Activated CD4-positive, alpha-beta T cell treated with anti-CD3 and anti-CD28 coated beads, Interleukin-2, amount 50 U/mL, for 48 hours (primary cell): ENCODE measurements at places on chromosomes 12 and 14.

DNA sequence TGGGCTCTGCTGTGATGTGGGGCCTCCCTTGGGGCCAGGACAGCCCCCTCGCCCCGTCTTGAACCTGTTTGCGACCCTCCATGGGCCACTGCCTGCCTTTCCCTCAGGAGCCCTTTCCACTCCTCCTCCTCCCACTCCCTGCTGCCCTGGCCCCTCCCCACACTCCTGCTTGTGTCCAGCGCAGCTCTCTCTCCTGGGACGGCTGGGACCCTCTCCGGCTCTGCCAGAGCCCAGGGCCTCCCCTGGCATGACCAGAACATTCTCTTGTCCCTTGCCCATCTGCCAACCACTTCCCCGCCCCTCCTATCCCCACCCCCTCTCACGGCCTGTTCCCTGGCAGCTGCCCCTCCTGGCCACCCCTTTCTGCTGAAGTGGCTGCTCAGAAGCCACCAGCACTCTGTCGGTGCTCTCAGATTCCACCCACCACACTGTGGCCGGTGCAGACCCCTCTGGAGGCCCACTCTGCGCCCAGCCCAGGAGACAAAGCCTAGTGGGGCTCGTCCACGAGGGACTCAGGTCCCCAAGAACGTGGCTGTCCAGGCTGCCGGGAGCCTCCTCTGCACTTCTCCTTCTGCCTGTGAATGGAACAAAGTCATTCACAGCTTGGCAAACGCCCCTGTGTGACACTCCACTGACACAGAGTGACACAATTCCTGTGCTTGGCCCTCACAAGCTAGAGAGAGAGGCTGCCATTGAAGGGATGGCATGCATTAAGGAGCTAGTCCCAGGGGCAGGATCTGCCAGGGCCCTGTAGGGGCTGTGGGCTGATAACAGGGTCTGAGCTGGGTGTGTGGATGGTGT lies 1.4 kb downstream of the ASPG start:
- no peak for DNase-seq

DNA sequence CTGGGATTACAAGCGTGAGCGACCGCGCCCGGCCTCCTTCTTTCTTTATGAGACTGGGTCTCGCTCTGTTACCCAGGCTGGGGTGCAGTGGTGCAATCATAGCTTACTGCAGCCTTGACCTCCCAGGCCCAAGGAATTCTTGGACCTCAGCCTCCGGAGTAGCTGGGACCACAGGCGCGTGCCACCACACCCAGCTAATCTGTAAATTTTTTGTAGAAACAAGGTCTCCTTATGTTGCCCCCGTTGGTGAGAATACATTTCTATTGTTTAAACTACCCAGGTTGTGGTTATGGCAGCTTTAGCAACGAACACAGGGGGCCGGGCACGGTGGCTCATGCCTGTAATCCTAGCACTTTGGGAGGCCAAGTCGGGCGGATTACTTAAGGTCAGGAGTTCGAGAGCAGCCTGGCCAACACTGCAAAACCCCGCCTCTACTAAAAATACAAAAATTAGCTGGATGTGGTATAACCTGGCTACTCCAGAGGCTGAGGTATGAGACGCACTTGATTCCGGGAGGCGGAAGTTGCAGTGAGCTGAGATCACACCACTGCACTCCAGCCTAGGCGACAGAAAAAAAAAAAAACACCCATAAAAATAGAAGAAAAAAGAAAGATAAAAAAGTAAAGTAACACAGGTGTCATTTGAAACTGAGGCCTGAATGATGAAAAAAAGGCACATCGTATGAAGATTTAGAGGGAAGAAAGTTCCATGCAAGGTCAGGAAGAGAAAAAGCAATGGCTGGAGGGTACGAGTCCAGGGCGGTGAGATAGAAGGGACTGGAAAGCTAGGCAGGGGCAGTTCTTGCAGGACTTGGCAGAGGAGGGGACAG lies 977 bp upstream of the TMEM120B start:
- no peak for DNase-seq

DNA sequence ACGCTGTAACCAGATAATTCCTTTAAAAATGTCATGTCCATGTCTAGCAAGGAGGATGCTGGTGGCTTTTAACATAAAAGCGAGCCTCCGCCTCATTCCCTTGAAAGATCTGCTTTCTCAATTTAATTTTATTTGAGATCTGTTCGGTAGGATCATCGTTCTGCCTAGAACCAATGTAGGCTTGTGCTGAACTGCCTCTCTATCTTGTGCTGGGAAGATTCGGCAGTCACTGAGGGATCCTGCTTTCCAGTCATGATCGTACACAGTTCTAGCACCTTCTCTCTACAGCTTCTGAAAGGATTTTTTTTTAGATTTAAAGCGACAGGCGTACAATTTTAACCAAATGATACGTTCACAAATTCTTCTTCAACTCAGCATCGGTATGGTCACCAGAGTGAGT lies 54.3 kb downstream of the PEBP1 start:
- DNase-seq, result no peak

DNA sequence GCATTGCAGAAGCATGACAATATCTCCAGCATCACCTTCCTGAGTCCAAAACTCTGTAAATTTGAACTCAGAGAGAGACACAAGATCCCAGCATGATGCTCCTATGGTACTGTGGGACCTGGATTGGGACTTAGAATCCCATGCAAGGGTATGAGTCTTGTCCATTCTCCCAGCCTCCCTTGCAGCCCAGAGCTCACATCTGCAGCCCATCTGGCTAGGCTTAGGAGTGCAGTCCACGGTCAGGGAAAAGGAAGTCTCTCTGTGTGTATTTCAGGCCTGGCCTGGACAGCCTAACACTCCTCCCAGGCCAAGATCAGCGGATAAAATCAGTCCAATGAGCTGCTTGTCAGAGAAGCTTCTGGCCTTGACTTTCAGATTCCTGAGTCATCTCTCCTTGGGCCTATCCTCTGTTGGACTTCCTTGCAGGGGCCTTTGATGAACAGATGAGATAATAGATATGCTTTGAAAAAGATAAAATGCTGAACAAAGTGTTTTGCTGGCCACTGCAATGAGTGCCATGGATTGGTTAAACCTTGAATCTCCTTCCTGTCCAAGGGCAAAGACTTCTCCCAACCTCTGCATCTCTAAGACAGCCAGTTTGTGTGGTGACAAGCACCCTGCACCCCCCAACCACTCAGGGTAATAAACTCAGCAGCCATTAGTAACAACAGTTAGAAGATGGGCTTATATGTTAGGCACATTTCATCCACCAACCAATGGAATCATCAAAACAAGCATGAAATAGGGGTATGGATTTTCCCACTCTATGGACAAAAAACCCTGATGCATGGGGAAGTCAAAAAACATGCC lies 412.8 kb upstream of the TBX3 start:
- no peak for DNase-seq

- DNase-seq, result no peak
These were observed 361.9 kb upstream of the FKBP4 start for GRCh38 chr12:2432856-2433255.

- DNase-seq, result no peak
These were observed 34.9 kb downstream of the ETV6 start for GRCh38 chr12:11684393-11684792.

- DNase-seq, result no peak
These were observed 39.2 kb upstream of the CD163 start for GRCh38 chr12:7542813-7543212.

DNA sequence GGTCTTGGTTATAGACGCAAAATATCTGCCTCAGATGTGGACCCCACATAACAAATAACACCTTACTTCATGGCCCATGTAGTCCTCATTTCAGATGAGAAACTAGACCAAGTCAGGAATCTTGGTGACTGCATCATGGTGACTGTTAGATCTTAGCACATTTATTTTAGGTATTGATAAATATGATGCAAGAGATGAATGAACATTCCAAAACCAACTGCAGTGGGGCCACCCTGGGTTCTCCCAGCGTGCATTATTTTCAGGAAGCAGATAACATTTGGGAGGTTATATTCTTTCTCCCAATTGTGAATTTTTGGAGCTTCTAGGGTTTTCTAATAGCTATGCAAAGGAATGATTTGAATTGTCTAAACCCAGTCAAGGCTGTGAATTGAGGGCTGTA lies 55.2 kb upstream of the PTGR2 start:
- DNase-seq, result no peak

DNA sequence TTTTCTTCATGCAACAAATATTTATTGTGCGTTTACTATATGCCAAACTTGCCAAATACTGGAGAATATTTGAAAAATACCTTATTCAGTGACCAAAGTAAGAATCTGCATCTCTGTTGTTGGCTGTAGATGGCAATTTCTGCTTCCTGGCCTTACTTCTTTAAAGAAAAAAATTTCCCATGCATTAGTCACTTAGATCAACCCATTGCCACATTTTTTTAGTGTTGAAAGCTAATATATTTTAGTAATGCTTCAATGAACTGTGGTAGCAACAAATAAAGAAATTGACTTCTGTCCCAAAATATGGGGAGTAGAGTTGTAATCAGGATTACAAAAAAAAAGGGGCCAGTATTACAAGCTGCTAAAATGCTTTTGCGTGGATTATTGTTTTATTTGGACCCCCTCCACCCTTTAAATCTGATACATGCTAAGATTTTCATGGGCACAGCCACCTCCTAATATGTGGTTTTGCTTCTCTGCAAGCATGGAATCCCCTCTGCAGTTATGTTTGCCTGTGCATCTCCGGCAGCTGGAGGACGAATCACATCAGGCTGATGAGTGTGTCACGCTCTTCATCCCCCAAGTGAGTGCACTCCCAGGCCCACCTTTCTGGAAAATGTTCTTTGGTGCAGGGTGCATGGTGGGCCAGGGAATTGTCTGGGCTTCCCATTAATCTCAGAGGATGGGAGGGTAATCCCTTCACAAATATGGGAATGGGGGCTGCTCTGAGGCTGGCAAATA lies 38.1 kb upstream of the PTCSC3 start:
- DNase-seq, result no peak

DNA sequence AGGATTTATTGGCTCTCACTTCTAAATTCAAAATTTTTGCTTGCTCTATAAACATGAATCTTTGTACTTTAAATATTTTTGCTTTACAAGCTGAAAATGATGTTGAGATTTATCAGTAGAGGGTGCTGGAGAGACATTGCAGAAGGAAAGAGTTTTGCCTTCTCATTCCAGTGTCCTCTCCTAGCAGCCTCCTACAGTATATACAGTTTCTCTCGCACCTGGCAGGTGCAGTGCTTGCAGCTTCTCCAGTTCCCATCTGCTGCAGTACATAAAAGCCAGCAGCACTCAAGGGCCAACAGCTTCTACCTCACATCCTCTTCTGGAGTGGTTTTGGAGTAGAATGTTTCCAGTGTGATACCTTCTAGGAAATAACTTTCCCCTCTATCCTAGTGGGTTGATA lies 601.8 kb upstream of the ATXN7L3B start:
- no peak for DNase-seq

- no peak for DNase-seq
These were observed 37.3 kb upstream of the EVL start for GRCh38 chr14:100027771-100028490.

DNA sequence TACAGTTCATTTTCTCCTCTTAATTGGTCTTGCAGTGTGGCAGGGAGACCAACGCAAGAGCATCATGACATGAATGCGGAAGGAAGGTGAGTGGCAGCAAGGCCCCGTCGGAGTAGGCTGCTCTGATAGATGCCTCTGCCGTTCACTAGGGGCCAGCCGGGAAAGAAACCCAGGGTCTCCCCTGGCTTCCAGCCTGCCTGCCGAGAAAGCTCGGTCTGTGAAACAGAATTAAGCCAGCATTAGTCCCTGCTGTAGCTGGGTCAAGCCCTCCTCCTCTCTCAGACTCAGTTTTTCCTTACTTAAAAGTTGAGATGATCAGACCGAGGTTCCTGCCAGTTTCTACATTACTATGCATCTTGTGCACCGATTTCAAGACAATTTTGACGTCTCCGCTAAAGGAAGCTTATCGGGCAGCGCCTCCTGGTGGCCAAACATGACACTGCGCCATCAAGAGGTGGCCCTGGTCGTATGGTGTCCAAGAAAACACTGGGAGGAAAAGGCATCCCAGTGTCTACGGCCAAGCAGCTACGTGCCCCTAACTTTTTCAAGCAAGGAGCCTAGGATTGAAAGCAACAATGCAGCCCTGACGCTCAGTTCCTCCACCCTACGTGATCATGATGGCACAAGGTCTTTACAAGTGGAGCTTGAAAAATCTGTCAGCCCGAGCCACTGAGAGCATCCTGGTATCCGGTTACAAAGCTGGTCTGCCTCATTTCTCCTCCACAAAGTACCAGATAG lies 131.6 kb downstream of the KSR2 start:
- peak; percentile 86 for DNase-seq

DNA sequence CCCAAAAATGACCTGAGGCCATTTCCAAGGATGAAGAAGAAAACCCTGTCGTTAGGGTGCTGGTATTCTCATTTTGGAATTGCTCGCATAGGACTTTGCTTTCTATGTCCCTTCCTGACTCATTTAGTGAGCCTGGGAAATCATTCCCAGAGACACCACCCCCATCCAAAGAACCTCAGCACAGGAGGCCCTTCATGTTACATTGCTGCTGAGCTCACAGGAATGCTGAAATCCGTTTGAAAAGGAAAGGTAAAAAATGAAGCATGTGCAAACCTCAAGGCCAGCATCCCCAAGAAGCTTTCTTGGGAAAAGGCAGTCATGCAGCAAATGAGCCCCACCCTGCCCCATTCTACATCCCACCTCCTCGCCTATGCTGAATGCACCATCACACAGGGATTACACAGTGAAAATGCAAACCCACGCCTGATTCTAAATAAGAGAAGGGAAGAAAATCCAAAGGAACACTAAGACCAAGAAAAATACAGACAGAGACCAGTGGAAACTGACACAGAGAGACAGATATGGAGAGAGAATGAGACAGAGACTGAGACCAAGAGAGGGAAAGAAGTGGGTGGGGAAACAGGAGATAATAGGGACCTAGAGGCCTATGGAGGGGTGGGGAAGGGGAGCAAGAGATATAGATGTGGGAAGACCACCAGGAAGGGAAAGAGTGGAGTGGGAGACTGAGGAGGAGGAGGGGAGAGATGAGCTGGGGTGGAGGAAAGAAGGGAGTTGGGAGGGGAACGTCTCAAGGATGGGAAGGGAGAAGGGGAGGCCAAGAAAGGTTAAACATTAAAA lies 33.5 kb downstream of the NIN start:
- DNase-seq, result no peak

- no peak for DNase-seq
These were observed 91.8 kb downstream of the EML1 start for GRCh38 chr14:99884834-99885648.

DNA sequence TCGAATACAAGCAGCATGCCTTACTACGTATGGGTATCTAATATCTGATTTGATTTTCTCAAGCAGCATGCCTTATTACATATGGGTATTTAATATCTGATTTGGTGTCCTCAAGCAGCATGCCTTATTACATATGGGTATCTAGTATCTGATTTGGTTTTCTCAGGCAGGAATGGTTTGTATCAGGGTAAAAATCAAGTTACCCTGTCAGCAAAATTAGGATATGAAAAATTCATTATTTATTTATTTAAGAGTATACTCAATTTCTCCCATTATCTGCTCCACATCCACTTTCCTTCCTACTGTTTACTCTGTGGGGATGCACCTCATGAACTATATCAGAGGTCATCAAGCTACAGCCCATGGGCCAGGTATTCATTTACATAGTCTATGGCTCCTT lies 21.9 kb downstream of the ZNF891 start:
- DNase-seq, result no peak

- DNase-seq, result no peak
These were observed 875.7 kb downstream of the SLC6A15 start for GRCh38 chr12:84036912-84037311.

GRCh38 chr12:85301051-85301450 lies 21.0 kb downstream of the ALX1 start:
- DNase-seq, result no peak
